Breast epithelium (tissue), 4 donors: ENCODE measurements at places on chromosomes 11 and 22.

GRCh38 chr11:125072218-125072960, 9.3 kb downstream of the SLC37A2 start:
- no peaks in the 10 kb centered on the region for H3K36me3 ChIP-seq
- no peak overlapping the region for H3K4me3 ChIP-seq
- DNase-seq: no peak
- no peak overlapping the region for H3K27ac ChIP-seq
- H3K4me1 ChIP-seq: no peaks in the 10 kb centered on the region

- H3K27me3 ChIP-seq: peaks cover 7% of the 10 kb centered on the region
- H3K4me1 ChIP-seq: peaks cover 4% of the 10 kb centered on the region
- no peak overlapping the region for H3K27ac ChIP-seq
- no peak for DNase-seq
- no peaks in the 10 kb centered on the region for H3K36me3 ChIP-seq
Measured at GRCh38 chr22:37431366-37431765, 4.1 kb upstream of the ELFN2 start.

DNA sequence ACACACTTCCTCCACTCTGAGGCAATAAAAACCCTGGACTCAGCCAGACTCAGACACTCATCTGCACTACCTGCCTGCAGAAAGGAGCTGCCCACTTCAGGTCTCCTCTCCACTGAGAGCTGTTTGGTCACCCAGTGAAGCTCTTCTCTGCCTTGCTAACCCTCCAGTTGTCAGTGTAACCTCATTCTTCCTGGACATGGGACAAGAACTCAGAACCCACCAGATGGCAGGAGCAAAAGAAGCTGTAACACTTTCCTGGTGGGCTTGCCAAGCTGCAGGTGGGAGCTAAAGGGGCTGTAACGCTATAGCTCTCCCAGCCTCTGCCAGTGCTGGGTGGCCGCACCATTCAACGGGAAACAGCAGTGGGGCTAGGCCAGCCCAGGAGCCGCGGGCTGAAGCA, 89.7 kb downstream of the CCDC73 start:
- H3K27ac ChIP-seq: no peak overlapping the region
- H3K4me1 ChIP-seq: no peaks in the 10 kb centered on the region
- H3K4me3 ChIP-seq: no peak overlapping the region
- no peaks in the 10 kb centered on the region for H3K36me3 ChIP-seq
- DNase-seq: no peak
- H3K27me3 ChIP-seq: no peaks in the 10 kb centered on the region

GRCh38 chr11:13336246-13336878, 58.8 kb downstream of the BMAL1 start:
- H3K27me3 ChIP-seq: no peaks in the 10 kb centered on the region
- DNase-seq: no peak
- H3K36me3 ChIP-seq: no peaks in the 10 kb centered on the region
- H3K4me3 ChIP-seq: no peak overlapping the region

- peaks cover 6% of the 10 kb centered on the region for H3K4me1 ChIP-seq
- H3K4me3 ChIP-seq: no peak overlapping the region
- no peaks in the 10 kb centered on the region for H3K36me3 ChIP-seq
- peak overlapping the region; percentile 80 for H3K27ac ChIP-seq
- H3K27me3 ChIP-seq: no peaks in the 10 kb centered on the region
Measured at GRCh38 chr22:35996596-35996995, 32.0 kb downstream of the RBFOX2 start.

DNA sequence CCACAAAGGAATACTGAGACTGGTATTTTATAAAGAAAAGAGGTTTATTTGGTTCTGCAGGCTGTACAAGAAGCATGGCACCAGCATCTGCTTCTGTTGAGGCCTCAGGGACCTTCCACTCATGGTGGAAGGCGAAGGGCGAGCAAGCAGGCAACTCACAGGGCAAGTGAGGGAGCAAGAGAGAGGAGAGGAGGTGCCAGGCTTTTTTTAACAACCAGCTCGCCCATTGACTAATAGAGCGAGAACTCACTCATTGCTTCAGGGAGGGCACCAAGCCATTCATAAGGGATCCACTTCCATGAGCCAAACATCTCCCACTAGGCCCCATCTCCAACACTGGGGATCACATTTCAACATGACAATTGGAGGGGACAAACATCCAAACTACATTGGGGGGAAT, 1.2 kb downstream of the PTS start:
- H3K4me3 ChIP-seq: peak overlapping the region; percentile 99
- H3K27me3 ChIP-seq: no peaks in the 10 kb centered on the region
- no peaks in the 10 kb centered on the region for H3K36me3 ChIP-seq
- H3K4me1 ChIP-seq: no peaks in the 10 kb centered on the region
- H3K27ac ChIP-seq: no peak overlapping the region
- DNase-seq: no peak

DNA sequence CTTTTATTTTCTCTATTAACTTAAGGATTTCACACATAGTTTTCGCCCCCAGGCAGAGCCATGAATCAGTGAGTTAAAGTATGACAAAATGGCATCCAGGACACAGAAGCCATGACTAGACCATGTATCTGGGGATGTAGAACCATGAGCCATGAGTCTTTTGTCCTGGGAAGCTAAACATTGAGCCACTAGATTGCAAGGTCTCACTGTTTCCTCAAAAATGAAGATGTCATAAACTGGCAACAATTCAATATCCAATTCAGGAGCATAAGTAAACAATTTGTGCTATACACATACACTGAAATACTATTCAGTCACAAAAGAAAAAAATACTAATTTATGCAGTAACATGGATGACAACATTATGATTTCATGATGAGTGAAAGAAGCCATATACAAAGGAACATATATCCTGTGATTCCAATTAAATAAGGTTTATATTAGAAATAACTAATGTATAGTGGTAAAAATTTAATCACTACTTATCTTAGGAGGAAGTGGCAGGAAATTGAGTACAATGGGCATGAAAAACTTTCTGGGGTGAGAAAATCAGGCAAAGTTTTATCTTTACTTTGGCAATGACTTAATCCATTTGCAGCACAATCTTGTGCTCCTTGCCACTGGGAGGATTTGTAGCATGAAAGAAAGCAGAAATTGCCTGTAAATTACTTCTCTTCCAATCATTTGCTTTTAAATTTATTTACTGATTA, 28.5 kb upstream of the CARD16 start:
- no peaks in the 10 kb centered on the region for H3K27me3 ChIP-seq
- H3K27ac ChIP-seq: no peak overlapping the region
- H3K36me3 ChIP-seq: no peaks in the 10 kb centered on the region
- no peak for DNase-seq
- H3K4me3 ChIP-seq: no peak overlapping the region

DNA sequence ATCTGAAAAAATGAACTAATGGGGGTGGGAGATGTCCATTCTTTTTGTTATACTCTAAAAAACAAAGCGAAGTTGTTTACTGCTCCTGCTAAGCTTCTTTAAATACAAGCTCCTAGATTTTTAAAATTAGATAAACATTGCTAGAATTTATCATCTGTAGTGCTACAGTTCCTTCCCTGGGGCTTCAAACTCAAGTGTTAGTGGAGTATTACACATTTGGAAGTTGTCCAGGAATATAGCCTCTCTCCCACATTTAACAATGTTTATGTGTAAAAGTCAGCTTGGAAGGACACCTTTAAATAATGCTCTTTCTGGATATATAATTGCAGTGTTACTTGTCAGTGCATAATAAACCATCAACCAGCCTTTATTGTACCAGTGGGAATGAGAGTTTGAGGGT, 155.5 kb downstream of the SPON1 start:
- no peak for DNase-seq
- no peaks in the 10 kb centered on the region for H3K36me3 ChIP-seq
- no peaks in the 10 kb centered on the region for H3K4me1 ChIP-seq
- H3K27ac ChIP-seq: no peak overlapping the region
- no peaks in the 10 kb centered on the region for H3K27me3 ChIP-seq
- no peak overlapping the region for H3K4me3 ChIP-seq

DNA sequence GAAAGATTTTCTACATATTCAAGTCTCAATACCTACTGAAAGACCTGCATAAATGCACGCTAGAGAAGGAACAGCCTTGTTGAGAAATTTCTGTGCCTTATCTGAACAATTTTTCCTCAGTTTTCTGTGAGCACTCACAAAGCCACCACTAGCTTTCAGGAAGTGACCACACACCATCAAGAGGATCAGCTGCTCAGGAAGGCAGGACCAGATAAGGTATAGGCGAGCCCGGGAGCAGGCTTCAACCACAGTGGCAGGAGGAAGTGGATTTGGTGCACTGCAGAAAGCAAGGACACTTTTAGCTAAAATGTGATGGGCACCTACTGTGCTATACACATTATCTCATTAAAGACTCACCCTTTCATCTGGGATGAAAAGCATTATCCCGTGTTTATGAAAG, 220.8 kb downstream of the RAB38 start:
- H3K4me1 ChIP-seq: no peaks in the 10 kb centered on the region
- no peak overlapping the region for H3K4me3 ChIP-seq
- no peak for DNase-seq
- no peaks in the 10 kb centered on the region for H3K27me3 ChIP-seq

DNA sequence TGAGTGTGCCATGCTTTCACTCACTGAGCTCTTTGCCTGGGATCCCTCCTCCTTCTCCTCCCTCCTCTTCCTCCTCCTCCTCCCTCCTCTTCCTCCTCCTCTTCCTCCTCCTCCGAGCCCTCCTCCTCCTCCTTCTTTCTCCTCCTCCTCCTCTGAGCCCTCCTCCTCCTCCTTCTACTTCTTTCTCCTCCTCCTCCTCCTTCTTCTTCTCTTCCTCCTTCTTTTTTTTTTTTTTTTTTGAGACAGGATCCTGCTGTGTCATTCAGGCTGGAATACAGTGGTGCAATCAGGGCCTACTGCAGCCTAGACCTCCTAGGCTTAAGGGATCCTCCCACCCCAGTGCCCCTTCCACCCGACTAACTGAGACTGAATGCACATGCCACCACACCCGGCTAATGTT, 62.3 kb downstream of the DEUP1 start:
- DNase-seq: no peak
- H3K4me1 ChIP-seq: no peaks in the 10 kb centered on the region
- H3K4me3 ChIP-seq: no peak overlapping the region
- no peak overlapping the region for H3K27ac ChIP-seq

- DNase-seq: no peak
- no peaks in the 10 kb centered on the region for H3K27me3 ChIP-seq
- no peaks in the 10 kb centered on the region for H3K36me3 ChIP-seq
- H3K27ac ChIP-seq: no peak overlapping the region
- no peak overlapping the region for H3K4me3 ChIP-seq
Measured at GRCh38 chr11:11471201-11471600, 118.2 kb upstream of the CSNK2A3 start.

DNA sequence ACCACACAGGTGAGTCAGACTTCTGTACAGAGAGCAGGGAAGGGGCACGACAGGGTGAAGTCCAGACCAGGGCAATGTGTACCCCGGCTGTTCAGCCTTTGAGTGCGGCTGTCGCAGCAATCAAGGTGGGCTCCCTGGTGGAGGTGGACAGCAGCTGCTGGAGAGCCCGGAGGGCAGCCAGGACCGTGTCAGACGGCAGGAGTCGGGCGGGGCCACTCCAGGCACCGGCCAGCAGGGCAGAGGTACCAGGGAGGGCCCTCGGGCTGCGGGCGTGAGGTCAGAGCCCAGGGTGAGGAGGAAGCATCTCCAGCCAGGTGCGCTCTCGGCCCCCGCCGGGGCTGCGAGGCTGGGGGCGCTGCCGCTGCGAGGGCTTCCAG, 802 bp upstream of the PIM3 start:
- peak overlapping the region; percentile 92 for H3K4me3 ChIP-seq
- no peaks in the 10 kb centered on the region for H3K27me3 ChIP-seq
- peak overlapping the region; percentile 99 for H3K27ac ChIP-seq
- DNase-seq: no peak

DNA sequence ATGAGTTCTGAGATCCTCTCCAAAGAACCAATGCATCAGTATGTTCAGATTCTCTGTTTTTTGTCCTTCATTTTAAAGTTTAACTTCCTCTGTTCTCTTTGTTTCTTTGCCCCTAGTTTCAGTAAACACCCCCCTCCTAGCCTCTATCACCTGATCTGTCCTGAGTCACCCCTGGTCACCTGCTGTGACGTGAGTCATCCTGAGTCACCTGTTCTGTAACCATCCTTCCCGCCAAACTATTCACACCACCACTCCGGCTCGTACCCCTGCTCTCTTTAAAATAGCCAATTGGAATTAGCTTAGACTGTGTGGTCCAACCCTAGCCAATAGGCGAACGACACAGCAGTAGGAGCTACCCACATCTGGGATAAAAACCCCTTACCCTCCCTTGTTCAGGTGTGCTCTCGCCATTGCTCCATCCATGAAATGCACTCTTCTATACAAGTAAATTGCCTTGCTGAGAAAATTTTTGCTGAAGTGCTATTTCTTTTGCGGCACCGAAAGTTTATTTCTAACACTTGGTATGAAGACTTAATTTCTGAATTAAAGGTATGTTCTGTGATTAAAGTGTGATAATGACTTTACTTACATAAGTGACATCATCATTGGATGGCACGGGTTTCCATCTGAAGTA, 318.4 kb downstream of the AASDHPPT start:
- no peaks in the 10 kb centered on the region for H3K4me1 ChIP-seq
- H3K27ac ChIP-seq: no peak overlapping the region
- H3K36me3 ChIP-seq: no peaks in the 10 kb centered on the region
- no peak overlapping the region for H3K4me3 ChIP-seq
- H3K27me3 ChIP-seq: no peaks in the 10 kb centered on the region
- DNase-seq: no peak

DNA sequence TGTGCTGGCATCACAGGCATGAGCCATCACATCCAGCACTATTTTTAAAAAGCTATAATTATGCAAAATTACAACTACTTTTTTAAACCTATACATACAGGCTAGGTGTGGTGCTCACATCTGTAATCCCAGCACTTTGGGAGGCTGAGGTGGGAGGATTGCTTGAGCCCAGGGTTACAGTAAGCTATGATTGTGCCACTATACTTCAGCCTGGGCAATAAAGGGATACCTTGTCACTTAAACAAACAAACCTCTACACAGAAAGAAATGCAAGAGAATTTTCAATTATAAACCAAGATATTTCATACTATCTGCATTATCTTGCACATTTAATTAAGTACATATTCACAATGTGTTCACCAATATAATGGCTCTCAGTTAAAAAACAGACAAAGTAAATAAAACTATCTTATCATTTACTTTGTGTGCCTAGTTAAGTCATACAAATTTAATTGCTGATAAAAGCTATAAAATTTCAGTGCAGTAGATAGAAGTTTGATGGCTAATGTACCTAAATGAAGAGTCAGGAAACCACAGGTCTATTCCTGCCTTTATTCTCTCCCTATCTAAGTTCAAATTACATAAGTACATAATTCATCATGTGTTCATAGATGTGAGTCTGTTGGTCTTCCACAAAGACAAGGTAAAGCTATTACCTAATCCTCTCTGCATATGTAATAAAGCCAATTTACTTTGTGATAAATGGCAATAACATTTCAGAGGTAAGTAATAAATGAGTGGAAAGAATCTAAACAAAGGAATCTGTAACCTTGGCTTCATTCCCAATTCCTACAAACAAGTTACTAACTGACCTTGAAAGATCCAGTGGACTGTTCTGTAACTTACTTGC, 9.0 kb upstream of the RDX start:
- no peak for DNase-seq
- H3K27me3 ChIP-seq: no peaks in the 10 kb centered on the region
- H3K36me3 ChIP-seq: no peaks in the 10 kb centered on the region
- no peak overlapping the region for H3K27ac ChIP-seq
